ENCODE measurements at places on chromosomes 4 and X.

DNA sequence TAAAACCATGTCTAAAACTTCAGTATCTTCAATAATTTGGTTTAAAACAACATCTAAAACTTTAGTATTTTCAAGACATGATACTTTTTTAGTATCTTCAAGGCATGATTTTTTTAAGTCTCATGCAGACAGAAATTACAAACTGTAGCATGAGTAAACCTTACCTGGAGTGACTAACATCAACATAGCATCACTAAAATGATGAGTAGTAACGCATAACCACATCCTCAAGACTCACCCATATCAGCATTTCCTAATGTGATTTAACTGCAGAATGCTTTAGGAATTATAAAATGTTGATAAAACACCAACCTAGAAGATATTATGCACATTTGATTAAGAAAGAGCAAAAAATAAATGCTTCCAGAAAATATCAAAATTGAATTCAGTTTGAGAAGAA lies 19.7 kb upstream of the EDNRA start:
- no peak for DNase-seq

DNA sequence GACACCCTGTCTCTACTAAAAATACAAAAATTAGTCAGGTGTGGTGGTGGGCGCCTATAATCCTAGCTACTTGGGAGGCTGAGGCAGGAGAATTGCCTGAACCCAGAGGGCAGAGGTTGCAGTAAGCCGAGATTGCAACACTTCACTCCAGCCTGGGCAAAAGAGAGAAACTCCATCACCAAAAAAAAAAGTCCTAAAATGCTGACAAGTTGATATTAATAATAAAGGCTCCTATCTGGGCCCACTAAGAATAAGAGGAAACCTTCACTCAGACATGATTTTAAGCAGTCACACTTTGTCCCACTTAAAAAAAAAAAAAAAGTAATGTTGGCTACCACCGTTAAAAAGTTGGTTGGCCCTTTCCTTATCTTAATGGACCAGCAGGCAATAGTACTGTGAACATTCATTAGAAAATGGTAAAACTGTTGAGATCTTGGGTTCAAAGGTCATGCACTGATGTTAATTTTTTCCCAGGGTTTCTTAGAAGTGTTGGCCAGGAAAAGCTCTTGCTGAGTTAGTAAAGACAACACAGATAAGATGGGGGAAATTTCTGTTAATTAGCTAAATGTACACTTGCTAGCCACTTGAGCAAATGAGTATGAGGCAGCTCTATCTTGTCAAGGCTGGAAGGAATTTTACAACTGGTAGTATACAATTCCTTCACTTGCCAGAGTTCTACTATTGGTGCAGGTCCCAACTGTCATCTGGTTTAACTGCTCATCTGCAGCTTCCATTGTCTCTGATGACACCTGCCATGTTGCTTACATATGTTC lies 43.6 kb upstream of the BMP2K start:
- no peak for DNase-seq

DNA sequence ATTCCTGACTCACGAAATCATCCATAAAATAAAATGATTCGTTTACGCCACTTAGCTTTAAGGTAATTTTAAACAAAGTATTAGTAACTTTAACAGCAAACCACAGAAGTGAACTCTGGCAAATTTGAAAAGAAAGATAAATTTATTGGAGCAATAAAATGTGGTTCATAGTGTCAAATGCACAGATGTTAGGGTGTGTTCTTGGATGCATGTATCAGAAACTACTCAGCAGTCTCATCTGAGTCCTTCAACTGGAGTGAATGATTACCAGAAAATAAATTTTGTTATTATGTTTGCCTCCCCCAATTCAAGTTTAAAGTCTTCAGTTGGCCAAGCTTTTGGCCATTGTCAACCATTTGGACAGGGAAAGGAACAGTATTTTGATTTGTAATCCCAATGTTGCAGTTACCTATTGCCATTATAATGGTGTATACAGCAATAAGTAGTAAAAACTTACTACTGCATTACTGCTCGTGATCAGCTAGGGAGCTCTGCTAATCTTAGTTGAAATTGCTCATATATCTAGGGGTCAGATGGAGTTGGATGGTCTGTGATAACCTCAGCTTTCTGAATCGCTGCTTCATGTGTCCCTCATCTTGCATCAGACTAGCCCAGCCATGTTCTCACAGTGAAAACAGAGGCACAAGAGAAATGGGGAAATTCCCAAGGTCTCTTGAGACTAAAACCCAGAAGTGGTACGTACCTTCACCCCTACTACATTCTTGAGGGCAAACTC lies 254.6 kb upstream of the KCNIP4 start:
- DNase-seq, result no peak

DNA sequence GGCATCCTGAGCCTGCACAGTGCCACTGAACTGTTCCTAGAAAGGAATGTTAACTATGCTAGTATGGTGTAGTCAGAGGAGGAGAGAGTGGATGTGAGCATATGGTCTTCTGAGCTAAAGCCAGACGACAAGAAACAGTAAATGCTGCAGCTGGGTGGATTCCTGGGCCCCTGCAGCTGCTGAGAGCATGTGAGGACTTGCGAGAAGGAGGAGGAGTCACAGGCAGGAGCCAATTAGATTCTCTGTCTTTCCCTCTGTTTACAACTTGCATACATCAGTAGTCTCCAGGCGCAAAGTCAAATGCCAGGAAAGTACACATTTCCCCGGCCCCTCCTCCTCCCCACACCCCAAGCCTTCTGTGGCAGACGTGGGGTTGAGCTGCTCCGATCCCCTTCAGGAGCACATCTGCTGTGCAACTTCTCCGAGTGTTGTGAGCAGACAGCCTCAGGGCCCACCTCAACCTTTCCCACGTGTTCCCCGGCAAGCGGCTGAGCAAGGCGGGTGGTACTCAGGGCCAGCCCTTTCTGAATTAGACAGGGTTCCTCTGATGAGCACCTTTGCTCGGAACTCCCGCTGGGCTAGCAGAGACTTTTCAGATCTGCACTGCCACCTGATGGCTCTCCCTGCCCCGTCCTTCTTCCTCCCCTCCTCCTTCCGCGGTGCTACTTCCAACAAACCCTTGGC lies 108.7 kb upstream of the ATP6AP2 start:
- peak; percentile 62 for DNase-seq

DNA sequence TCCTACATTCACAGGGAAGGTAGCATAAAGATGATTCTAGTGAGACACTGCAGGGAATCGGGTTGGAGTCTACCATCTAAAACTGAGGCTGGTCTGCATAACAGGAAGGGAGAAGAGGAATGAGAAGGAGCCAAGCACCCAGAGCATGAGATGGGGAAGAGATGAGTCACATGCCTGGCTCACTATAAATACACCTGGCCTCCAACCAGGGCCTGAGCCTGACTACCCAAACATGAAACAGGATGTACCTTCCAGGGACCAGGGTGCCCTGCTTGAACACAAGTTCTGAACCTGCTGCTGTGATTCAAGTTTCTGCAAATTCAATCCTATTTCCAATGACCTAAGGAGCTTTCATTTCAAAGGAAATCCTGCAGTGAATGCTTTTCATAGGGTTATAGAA lies 24.9 kb downstream of the CD99L2 start:
- no peak for DNase-seq

DNA sequence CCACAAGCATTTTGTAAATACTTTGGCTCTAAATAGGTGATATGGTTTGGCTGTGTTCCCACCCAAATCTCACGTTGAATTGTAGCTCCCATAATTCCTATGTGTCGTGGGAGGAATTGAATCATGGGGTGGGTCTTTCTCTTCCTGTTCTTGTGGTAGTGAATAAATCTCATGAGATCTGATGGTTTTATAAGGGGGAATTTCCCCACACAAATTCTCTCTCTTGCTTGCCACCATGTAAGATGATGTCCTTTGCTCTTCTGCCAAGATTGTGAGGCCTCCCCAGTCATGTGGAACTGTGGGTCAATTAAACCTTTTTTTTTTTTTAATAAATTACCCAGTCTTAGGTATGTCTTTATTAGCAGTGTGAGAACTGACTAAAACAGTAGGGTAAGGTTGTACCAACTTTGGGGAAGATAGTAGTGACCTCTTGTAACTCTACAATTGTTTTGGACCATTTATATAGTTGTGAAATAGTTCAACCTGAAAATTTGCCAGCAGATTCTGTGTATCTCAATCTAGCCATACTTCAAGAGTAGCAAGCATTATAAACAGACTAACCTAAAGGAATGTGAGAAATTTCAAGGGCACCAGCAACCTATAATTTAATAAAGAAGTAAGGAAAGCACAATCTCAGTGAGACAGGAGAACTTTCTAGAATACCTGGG lies 727.8 kb downstream of the GRID2 start:
- no peak for DNase-seq

DNA sequence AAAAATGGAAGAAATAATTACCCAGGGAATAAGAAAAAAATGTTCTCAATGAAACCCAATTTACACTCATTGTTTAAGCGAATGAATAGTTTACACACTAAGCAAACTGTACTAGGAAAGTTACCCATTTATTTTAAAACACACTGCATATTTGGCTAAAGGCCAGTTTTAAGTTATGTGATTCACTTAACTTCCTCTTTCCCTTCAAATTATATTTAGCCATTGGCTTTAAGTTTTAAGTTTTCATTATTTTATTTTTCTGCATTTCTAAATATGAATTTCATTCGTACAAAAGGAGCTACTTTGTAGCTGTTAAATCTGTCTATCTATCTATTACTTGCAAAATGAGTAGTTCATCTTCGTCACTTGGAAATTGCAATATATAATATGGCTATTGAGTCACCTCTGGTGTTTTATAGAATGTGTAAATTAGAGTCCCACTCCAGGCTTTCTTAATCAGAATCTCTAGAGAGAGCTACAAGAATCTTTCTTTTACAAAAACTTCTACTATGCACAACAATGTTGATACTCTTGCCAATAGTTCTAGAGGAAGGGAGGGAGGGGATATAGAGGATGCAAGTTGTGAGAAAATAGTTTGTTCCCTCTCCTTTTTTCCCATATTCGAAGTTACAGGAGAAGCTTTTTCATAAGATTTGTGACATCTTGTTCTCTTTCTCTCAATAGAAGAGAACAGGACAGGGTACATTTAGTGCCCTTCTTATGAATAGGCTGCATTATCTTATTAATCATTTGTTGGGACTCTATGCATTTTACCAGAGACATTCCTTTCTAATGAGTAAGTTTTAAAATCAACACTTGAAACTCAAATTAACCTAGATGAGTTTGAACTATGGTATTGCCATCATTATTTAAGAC lies 41.8 kb downstream of the SULT1B1 start:
- no peak for DNase-seq

DNA sequence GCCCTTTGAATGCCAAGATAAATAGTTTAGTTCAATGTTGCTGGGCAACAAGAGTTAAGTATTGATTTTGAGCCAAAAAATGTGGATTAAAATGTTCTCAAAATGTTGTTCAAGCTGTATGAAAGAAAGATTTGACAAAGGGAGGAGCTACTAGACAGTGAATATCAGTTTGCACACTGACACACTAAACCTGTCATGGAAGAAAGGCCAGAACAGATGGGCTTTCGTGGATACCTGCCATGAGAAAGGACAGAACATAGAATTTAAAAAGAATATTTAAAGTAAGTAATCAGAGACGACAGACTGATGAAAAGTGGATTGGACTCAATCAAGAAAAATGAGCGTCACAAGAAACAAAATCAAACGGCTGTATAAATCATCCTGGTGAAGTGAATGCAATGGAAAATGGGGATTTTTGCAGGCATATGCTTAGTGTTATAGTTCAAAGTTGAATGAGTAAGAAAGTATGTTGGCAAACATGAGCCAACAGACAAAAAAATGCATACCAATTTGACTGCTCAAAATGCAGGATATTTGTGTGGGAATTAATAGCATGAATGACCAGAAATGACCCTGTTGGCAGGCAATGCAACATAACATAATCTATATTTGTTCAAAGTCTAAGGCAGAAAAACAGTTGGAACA lies 7.4 kb downstream of the PCDH18 start:
- DNase-seq, result no peak

- no peak for DNase-seq
Measured at GRCh38 chrX:71217298-71217697, 5.7 kb upstream of the GJB1 start.

All from activated CD8-positive, alpha-beta memory T cell treated with anti-CD3 and anti-CD28 coated beads for 24 hours (primary cell).